ENCODE measurements at places on chromosomes 1 and 21.

DNA sequence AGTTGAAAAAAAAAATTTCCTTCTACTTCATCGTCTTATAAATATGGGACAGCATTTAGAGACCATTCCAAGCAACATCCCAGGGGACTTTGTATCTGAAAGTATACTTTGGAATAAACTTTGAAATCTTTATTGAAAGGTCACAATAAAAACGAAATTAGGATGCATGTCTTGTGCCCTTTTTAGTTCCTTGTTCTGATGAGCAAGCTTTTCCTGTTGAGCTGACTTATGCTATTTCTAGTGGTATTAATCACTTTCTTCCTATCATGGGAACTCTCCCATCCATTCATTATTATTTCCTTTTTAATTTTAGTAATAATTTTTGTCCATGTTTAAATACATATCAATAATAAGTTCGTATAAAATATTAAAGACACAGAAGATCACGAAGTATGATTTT, 4.0 kb upstream of the GBP2 start:
- no peak for DNase-seq

DNA sequence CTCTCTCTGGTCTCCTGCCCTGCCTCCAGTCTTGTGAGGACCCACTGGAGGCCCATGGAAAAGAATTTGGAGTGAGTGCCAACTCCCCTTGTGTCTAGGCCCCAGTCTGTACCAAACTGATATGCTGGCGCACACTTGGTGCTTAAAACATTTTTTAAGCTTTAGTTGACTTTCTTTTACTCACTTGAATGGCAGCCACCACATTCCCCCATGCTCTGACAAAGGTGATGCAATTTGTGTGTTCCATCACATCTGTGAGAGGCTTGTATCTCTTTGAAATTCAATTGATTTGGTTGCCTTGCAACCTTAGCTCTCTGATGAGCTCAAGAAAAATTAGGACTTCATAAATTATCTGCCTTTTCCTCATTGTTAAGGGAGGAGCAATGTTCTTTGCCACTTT, 30.5 kb upstream of the WDTC1 start:
- no peak for DNase-seq

- DNase-seq = no peak
These were observed 36.3 kb downstream of the EDN2 start for GRCh38 chr1:41447995-41448770.

DNA sequence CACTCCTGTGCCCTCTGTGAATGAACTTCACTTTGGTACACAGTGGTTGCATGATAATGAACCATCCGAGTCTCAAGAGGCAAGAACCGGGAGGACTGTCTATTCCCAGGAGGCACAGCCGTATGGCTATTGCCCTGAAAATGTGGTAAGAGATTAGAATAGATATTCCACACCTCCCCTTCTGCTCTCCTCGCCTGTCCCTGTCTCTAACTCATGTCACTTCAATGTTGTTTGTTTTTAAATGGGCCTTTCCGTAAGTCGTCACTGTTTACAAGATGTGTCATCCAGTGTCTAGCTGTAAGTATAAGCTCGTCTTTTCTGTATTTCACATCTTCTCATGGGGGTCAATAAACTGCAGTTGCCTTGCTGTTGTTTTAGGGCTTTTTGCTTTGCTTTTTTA, 122.2 kb downstream of the PATJ start:
- DNase-seq = no peak

DNA sequence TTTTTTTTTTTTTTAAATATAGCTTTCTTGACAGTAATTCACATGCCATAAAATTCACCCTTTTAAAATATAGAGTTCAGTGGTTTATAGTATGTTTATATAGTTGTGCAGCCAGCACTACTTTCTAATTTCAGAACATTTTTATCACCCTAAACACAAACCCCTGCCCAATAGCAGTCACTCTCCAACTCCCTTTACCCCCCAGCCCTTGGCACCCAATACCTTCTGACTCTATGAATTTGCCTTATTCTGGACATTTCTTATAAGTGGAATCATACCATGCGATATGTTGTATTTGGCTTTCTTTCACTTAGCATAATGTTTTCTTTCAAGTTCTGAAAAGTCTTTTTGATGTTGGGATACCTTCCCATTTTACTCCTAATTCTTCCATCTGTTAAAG, 42.5 kb upstream of the NEXN start:
- no peak for DNase-seq

DNA sequence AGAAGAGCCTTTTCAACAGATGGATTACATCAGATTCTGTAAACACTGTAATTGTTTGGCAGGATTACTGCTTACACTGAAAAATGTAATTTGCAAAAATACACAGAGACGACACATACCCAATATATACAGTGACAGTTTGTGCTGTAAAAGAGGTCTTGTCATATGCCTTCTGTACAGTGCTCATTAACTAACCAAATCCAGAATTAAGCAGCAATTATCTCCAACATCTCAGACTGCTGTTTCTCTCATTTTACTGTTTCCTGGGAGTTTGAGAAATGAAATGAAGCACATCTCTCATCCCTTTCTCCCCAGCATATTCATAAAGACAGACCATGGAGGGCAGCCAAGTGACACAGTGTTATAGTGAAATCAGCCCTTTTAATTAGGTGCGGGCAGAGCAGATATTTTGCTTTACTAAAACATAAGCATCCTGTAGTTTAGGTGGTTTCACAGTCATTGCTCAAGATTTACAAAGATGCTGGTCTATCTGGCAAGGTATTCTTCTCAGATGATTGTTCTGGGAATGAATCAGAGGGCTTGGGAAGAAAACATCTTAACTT, 618.4 kb upstream of the USP24 start:
- DNase-seq = no peak

- no peak for DNase-seq
These were observed 73.8 kb downstream of the BCAR3 start for GRCh38 chr1:93607814-93608186.

GRCh38 chr1:36083219-36083618, 675 bp upstream of the TEKT2 start:
- DNase-seq = no peak

GRCh38 chr1:178050084-178050483, 43.8 kb upstream of the RASAL2 start:
- DNase-seq = no peak

DNA sequence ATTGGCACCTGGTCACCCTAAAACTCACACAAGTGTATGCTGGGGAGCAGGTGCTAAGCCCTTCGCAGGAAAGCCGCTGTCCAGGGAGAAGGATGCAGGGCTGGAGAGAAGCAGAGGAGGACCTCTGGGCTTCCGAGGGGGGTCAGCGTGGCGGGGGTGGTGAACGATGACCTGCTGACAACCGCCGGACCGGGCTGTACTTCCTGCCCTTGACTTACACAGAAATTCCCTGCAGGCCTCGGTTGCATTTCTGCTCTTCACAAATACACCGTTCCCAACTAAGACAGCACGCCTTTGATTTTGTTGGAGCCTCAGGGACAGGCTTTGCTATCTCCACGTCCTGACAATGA, 37.6 kb downstream of the SLC2A7 start:
- DNase-seq = no peak

DNA sequence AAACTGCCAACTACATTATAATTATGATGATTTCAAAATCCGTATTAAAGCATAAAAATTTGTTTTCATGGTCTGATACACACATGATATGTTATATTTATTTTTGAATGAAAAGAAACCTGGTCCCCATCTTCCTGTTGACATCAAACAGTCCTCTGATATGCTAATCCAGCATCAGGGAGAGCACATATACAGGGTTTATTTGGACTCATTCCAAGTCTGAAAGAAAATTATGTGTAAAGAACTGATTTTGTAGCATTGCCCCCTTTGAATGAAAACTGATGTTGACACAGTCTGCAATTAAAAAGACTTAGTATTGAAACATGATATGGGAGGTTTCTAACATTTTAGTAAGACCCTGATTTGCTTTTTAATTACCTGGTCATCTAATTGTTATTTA, 119.4 kb downstream of the NEK7 start:
- DNase-seq = no peak

GRCh38 chr1:6738987-6739676, 37.5 kb upstream of the DNAJC11 start:
- DNase-seq = no peak

- DNase-seq = no peak
These were observed 22.0 kb downstream of the SMAP2 start for GRCh38 chr1:40395190-40396175.

GRCh38 chr21:42594616-42595282, 58.7 kb upstream of the PDE9A start:
- no peak for DNase-seq

GRCh38 chr1:151512326-151512725, 1.1 kb downstream of the CGN start:
- no peak for DNase-seq

- DNase-seq = no peak
These were observed 89.7 kb upstream of the ESRRG start for GRCh38 chr1:216812966-216813365.

- no peak for DNase-seq
These were observed 130.5 kb downstream of the PPIAL4G start for GRCh38 chr1:148352470-148353053.

DNA sequence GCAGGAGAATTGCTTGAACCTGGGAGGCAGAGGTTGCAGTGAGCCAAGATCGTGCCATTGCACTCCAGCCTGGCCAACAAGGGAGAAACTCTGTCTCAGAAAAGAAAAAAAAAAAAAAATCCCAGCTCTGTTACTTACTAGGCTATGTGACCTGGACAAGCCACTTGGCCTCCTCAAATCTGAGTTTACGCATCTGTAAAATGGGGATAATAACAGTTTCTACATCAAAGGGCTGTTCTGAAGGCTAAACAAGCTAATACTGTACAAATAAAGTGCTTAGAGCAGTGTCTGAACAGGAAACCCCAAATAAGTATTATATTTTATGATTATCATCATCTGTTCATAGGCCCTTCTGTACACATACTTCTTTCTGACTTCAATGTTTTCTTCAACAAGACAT, 13.6 kb downstream of the F11R start:
- DNase-seq = no peak

- no peak for DNase-seq
These were observed 72.4 kb upstream of the NEK7 start for GRCh38 chr1:198084241-198084908.

GRCh38 chr1:198780376-198780775, 141.5 kb downstream of the PTPRC start:
- no peak for DNase-seq

DNA sequence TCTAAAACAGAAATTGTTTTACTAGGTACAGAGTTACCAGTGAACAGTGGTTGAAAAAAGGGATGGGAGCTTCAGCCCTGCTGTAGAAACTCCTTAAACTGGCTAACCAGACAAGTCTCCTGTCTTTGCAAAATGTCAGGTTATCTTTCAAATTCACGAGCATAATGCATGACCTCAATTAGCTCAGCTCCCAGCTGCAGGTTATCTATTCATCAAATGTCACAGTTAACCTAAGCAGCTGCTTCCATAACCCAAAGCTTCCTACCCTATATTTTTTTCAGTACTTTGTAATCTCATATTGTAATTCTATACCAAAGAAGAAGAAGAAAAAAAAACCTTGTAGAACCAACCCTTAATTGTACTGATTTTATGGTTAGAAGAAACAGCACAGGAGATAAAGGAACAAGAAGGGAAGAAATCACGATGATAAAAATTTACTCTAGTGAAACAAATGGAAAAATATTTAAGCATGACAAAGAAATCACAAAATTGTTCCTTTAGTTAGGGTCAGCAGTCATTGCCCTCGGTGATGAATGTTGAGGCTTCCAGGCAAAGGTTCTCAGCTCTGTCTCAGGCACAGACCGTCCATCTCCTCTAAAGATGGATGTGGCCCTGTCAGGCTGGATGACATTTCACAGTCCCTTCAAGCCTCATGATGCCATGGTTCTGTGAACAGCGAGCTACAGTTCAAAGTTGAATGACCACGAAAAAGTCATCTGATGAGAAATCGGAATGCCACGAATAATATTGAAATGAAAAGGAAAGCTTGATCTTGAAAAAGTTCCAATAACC, 95.9 kb downstream of the PLD5 start:
- no peak for DNase-seq

DNA sequence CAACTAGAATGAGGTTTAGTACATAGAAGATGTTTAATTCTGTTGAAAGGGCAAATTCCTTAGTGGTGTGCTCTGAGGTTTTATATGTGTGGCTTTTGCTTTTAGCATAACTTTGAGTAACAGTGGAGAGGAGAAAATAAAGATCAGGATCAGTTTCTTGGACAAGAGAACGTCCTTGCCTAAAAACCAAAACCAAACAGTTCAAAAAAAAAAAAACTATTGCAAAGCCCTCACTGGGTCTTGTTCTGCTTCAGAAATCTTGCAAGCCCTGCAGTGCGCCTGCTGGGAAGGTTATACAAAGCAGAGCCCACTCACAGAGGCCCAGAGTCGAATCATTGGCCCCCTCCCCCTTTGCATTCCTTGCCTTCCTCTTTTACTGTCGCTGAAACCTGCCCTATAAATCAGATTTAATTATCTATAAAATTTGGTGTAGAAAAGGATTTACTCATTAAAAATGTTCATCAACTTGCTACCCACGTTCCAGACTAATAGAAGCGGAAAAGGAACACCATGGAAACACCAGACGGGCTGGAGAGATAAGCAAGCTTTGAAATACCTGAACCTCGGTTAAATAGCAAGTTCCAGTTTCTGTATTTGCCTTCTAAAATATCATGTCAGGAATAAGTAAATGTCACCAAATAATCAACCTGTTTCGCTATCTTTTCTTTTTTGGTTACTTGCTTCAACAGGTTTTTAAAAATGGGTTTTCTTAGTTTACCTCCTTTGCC, 201.6 kb upstream of the PTBP2 start:
- no peak for DNase-seq

GRCh38 chr21:39714331-39714730, 30.7 kb upstream of the IGSF5 start:
- no peak for DNase-seq

DNA sequence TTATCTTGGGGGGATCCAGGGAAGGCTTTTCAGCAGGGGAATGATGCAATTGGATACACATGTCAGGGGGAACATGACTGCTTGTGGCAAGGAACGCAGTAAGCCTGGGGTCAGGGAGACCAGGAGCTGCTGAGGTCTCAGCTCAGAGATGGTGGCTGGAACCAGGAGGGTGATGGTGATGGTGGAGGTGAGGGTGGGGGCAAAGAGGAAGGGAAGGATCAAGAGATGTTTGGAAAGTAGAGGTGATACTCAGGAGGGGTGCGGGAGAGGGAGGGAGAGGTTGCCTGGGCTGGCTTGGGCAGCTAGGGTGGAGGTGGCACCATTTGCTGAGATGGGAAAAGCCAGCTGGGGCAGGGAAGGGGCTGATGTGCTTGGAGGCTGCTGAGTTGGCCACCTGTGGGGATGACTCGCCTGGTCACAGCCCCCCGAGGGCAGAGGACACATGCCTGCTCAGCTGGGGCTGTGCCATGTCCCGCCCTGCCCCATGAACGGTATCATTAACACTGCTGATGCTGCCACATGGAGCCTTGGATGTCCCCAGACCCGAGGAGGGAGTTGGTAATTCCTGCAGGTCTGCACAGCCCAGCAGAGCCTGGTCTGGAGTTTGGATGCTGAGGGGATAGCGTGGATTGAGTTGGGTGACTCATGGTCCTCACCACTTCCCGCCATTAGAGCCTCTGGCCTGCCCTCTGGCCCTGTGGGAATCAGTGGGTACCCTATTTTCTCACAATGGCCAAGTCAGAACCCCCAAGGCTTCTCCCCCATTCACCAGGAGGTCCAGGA, 6.3 kb upstream of the PADI1 start:
- no peak for DNase-seq

GRCh38 chr1:215002471-215002870, 80.1 kb upstream of the KCNK2 start:
- DNase-seq = no peak

- DNase-seq = no peak
These were observed at the start of gene IGSF3 for GRCh38 chr1:116667575-116668105. Gene IGSF3, minus strand, starts transcription at chr1:116667733. Its CDS starts 1,407 bp downstream, at chr1:116666326.

Data from KG1 (cell line).